Stimulated activated CD8-positive, alpha-beta memory T cell treated with anti-CD3 and anti-CD28 coated beads, Interleukin-7, amount 100 ng/mL, for 24 hours (primary cell): ENCODE measurements at places on chromosomes 4 and X.
A peak's percentile ranks its signal among the peaks of the same experiment; 100 is the strongest.

DNA sequence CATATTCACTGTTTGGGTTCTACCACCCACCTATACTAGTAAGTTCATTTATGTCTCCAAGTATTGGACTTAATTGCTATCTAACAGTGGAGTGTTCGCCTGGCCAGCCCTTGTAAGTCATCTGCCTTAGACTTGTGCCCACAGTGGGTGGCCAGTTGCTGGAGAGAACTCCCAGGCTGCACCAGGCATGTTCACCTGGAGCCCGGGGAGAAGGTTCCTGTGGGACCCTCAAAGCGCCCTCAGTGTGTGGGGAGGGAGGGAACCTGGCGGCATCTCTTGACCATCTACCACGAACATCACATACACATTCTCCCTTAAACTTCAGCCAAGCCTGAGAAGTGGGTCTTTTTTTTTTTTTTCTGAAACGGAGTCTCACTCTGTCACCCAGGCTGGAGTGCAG, 138.1 kb downstream of the CPZ start:
- no peak for DNase-seq

- DNase-seq, result no peak
Observed at GRCh38 chr4:158046345-158046744, 126.5 kb downstream of the GASK1B start.

GRCh38 chrX:118495958-118496762, 545 bp downstream of the DOCK11 start:
- peak; percentile 46 for DNase-seq

DNA sequence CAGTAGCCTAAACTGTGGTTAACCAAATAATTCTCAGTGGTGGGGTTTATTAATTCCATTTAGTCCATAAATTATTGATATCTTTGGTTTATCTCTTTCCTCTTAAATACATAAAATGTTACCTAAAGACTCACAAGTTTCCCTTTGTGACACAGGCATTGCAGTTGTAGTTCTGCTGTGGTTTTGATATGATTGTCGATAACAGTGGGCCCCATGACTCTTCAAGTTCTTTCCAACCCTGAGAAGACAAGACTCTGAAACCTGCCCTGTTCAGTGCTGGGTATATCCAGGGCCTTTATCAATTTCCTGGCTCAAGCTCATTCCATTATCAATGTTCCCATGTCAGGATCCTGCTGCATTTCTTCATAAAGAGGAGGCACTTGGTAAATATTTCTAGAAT, 117.9 kb upstream of the TBC1D9 start:
- no peak for DNase-seq

DNA sequence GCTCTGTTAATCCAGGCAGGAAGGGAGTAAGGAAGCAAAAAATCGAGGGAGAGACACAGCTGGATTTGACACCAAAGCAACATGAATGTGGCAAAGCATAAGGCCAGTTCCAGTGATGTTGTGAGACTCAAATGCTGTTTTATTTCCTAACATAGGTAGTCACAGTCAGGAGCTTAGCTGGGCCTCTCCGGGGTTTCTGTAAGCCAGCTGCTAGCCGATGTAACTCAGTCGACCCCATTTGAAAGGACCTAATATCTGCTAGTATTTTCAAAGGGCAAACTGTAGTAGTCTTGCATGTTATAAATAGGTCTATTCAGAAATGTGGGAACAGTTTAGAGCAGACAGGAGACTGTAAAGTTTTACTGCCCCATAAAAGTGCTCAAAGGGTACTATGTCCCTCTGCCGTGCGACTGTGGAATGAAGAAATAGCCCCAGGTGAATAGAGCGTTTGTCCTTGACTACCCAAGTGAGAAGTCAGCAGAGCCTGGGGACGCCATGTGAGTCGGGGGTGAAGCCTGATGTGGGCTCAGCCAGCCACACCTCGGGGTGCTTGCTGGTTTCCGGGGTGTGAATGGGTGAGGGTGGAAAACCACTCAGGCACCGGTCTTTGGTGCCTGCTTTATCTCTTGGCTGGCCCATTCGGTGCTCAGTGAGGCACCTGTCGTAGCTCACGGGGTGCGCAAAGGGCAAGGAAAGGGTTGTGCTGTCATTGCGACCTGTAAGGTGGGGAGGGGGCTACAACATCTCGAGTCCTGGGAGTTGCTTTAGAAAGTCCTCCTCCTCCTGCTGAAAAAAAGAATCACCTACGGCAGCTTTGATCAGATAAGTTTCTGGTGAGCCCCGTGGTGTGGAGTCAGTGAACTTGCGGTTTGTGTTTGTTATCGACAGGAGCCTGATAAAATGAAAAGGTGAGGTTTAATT, 745 bp downstream of the TRIM2 start:
- DNase-seq, result no peak
